ENCODE measurements at places on chromosomes 5 and 9. TPM values are rescaled to one million over a fixed set of nuclear protein-coding genes. Genes with fewer than 3 reads are reported as not detected.

MAP3K1 gene
- 10.4 TPM for total RNA-seq

PCDHB9 gene
- total RNA-seq: 3.6 TPM

SLC25A2 gene
- 0.25 TPM for total RNA-seq

TMC1 gene
- not detected for total RNA-seq

PCDHB8 gene
- total RNA-seq: 5.3 TPM

PTGS1 gene
- 0.23 TPM for total RNA-seq

FBP2 gene
- total RNA-seq: not detected

LCN15 gene
- total RNA-seq: not detected

DNA sequence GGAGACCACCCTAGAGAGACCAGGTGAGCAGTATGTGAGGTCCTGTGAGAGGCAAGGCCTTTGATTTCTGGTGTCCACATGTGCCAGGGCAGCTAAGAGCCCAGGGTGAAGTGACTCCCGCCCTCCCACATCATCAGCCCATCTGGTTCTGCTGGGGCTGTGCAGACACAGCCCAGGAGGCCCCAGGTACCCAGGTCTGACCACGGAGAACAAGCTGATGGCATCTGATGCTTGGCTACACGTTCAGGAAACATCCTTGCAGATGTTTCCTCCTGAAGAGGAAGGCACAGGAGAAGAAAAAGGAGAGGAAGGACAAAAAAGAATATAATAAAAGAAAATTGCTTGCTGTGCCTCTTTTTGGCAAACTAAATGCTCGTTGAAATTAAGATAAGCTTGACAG lies 225.8 kb downstream of the PAX5 start:
- no peak for DNase-seq

GRCh38 chr5:82885627-82886389 lies 191.4 kb downstream of the TMEM167A start:
- peak; percentile 70 for DNase-seq

DNA sequence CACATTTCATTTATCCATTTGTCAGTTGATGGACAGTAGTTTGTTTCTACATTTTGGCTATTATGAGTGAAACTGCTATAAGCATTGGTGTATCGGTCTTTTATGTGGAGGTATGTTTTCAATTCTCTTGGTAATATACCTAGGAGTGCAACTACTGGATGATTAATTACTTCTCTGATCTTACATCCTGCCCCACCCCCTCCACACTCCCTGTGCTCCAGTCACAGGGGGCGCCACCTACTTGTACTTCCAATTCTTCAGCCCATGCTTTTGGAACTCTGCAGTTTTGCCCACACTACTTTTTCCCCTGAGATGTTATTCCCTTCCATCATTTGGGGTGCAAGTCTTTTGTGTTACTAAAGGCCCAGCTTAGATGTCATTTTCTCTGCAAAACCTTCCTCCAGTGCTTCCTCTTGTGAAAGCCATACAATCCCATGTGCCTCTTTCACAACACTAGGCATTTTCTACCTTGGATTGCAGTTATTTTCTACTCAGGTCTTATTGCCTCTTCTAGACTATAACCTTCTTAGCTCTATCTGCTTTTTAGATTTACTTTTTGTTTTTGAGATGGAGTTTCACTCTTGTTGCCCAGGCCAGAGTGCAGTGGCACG lies 42.1 kb downstream of the SEC61B start:
- DNase-seq: no peak

DNA sequence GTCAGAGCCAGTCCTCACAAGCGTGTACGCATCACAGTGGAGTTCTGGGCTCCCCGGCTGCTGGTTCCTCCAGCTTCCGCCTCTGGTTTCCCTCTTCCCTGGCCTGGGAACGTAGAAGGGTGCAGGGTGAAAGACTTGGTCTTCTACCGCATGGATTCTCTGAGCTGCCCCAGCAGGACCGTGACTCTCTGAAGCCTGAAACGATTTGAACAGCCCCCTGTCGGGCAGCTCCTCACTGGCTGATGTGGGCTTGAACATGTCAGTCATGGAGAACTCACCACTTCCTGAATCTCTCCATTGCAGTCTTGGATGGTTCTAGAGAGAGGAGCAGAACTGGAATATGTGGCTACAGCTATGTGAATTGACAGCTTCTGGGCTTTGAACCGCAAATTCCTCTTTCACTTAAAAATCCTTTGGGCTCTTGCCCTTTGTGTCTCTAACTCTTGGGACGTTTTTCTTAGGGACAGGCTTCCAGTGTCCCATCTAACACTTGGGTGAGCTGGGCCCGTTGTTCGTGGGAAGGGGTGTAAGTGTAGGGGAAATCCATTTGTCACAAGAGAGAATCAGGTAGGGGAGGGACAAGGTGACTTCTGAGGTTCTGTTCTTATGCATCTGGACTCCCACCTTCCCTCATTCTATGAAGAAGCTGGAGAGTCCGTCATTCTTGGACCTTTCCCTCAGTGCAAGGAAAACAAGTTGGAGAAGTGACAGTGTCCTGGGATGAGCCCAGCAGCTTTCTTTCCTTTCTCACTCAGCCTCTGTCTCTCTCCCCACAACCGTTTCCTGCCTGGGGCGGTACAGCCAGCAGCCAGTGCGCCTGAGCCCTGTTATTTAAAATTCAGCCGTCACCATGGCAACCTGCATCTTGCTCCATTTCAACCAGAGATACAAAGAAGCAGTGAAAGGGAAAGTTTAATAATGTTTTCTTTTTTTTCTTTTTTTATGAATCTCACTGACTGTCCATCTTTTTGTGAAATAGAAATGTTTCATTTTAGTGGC lies 84.7 kb downstream of the PTTG1 start:
- peak; percentile 43 for DNase-seq

DNA sequence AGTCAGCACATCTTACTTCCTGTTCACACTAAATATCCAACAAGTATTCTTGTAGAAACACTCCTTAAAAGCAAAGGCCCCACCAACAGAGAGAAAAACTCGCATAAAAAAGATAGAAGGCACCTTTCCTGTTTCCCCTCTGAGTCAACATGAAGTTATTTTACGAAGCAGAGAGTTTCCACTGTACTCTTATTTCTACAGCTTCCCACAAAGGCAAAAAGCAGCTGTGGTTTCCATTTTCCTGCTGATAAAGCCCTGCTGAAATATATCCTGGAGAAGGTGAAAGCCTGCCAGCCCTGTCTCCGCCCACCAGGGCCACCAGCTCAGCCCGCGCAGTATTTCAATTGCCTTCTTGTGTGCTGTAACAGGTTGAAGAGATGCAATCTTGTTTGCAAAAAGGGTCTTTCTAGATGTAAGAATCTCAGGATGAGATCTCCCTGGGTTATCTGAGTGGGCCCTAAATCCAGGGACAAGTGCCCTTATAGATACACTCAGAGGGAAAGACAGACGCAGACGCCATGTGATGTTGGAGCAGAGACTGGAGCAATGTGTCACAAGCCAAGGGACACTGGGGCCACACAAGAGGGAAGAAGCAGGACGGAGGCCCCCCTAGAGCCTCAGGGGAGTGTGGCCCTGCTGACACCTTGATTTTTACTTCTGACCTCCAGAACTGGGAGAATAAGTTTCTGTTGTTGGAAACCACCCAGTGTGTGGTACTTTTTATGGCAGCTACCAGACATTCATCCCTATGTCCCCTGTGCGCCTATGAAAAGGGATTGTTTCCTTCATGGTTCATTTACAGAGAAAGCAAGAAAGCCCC lies 19.9 kb downstream of the SEMA4D start:
- peak; percentile 74 for DNase-seq

DNA sequence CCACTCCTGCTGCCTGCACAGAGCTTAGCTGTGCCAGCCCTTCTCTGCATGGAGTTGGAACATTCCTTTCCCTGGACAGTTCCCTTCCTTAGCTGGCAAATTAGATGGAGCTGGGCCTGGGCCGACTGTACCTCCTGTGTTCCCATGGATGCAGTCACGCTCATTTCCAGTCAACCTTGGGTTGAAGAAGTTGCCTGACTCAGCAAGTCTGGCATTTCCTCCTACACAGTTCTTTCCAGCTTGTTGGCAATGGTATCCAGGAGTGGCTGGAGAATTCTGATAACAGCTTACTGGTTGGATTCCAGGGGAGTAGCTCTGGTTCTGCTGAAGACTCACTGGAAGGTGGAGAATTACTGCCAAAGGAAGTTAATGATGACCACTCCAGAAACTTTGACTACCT lies 9.2 kb upstream of the TAF1L start:
- DNase-seq: peak; percentile 100

- no peak for DNase-seq
Measured at GRCh38 chr9:120065151-120065550, 514.8 kb downstream of the CDK5RAP2 start.

GRCh38 chr5:93151121-93151520 lies 429.9 kb downstream of the NR2F1-AS1 start:
- peak; percentile 42 for DNase-seq

- no peak for DNase-seq
Measured at GRCh38 chr5:67149951-67150523, 46.6 kb downstream of the CD180 start.

- no peak for DNase-seq
Measured at GRCh38 chr9:138116521-138116920, 238.9 kb downstream of the CACNA1B start.

- DNase-seq: no peak
Measured at GRCh38 chr9:138101444-138102234, 224.1 kb downstream of the CACNA1B start.

GRCh38 chr5:43191740-43192557 lies at the start of gene NIM1K:
Gene NIM1K (plus strand): TSS chr5:43192225. CDS start chr5:43245776, 53,551 bp downstream.
- DNase-seq: peak; percentile 23

- DNase-seq: no peak
Measured at GRCh38 chr5:81408496-81408895, 14.6 kb upstream of the ACOT12 start.
